ENCODE measurements at places on chromosomes 2 and 18.

- DNase-seq = no peak
Measured at GRCh38 chr2:129695496-129695895, 284.0 kb upstream of the RAB6C start.

GRCh38 chr2:73110168-73111072 is 2.3 kb downstream of the RAB11FIP5 start:
- no peak for DNase-seq

DNA sequence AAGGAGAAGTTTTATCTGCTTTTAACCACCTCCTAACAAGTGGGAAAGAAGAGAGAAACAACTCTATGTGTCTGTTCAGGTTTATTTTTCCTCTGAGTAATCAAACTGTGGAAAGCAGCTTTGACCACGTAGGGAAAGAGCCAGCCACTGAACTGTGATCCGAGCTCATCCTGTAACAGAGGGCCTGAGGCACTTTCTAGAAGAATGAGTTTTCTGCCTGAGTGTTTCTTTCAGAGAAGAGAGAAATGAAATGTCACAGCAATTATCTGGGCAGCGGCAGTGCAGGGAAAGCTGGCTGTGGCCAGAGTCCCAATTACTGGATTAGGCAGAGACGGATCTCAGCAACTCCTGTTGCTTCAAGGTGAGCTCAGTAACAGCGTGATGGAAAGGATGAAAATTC is 151.9 kb downstream of the CD226 start:
- no peak for DNase-seq

DNA sequence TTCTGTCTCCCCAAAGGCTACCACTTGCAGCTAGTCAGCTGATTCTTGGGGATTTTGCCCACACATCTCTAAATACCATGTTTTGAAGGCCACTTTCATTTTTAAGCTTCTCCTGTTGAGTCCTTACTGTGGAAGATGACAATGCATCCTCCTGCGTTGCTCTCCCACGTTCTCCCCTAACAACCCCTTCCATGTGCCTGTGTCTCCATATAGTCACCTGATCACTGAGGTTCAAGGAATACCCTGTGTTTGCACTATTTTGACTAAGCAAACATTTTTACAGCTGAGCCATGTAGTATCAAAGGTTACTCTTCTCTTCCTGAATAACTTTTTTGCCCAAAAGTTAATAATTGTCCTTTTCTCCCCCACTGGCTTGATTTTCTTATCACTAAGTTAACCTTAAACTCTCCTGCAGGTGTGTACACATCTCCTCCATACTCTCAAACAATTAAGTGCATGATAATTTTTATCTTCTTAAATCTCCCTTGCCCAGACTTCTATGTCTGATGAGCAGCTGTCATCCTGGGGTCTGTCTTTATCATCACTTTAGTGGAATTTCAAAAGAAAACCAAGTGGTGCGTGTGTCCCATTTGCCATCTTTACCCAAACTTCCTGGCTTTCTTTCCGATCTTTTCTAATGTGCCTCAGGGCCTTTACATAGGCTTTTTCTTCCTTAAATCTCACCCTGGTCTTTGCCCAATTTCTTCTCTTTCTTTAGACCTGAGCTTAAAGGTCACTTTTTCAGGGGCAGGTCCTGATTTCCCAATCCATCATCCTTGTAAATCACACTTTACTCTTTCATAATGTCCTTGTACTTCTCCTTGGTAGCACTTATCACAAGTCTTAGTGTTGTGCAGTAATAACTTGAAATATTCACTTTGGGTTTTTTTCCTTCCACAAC is 85.2 kb upstream of the SPATS2L start:
- DNase-seq = no peak

DNA sequence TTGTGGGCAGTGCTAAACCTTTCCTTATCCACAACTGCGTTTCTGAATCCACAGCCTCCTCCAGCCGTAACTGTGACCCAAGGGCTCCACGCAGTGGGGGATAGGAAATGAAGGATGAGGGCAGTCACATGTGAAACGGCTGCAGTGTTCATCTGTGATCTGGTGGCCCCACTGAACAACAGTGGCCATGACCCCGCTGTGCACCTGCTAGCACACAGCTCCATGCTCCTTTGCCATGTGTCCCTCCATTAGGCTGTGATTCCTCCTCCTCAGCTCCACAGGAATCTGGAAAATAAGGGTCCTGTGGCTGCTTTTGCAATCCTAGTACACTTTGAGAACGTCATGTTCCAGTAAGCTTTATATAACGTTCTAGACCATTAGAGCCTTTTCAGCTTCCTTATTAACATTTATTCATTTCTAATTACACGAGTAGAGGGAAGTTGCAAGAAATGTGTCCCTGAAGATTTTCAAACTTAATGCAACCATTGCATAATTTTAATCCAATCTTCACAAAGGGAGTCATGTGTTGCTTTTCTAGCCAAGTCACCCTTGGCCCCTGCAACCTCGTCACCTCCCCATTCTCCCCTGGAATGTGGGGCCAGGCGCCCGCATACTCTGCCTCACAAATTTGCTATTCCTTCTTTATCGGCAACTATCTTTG is 7.1 kb upstream of the NAPG start:
- DNase-seq = no peak

- no peak for DNase-seq
Measured at GRCh38 chr2:37379881-37380296, 35.5 kb downstream of the QPCT start.

GRCh38 chr2:27701676-27702075 is 38.0 kb downstream of the SLC4A1AP start:
- no peak for DNase-seq

GRCh38 chr18:34978953-34979608 is 62.1 kb upstream of the MAPRE2 start:
- DNase-seq = peak; percentile 35

- DNase-seq = no peak
Measured at GRCh38 chr2:61693744-61694143, 155.6 kb upstream of the XPO1 start.

GRCh38 chr18:12628706-12629702 is 28.9 kb downstream of the SPIRE1 start:
- DNase-seq = no peak

- DNase-seq = no peak
Measured at GRCh38 chr2:190107409-190107808, 44.9 kb upstream of the MSTN start.

GRCh38 chr18:67241299-67241698 is 275.2 kb downstream of the DSEL start:
- no peak for DNase-seq

DNA sequence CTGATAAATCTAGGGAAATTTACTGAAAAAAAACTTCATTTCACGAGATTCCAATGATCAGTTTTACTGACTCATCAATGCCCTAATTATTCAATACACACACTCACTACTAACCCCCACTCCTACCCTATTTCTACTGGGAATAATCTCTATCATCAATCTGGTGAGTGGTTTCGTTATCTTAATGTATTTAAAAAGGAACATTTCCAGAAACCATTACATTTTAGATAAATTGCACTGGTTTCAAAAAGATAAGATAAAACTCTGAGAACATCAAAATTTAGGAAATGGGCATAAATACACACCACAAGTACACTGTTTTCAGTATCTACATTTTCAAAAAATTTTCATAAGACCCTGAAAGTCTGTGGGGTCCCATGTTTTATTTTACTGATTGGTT is 471.4 kb upstream of the PKDCC start:
- no peak for DNase-seq

DNA sequence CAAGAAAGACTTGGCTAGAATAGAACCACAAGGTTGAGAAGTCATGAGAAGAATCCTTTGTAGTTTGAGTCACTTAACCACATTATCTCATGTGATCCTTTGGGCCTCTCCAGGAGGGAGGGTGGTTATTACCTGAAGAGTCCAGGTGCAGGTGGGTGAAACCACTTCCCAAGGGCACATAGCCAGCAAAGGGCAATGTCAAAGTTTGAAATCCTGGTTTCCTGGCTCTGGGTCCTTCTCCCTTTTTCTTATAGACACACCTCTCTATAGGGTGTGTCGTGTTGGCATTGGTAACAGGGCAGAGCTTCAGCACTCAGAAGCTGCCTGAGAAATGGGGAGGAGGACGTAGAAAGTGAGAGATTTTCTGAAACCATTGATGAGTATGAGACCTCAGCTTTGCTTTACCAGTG is 137.9 kb downstream of the MGAT5 start:
- no peak for DNase-seq

GRCh38 chr2:238136820-238137537 is 1.5 kb upstream of the KLHL30 start:
- DNase-seq = no peak

- DNase-seq = no peak
Measured at GRCh38 chr18:62170857-62171256, 16.0 kb downstream of the PIGN start.

DNA sequence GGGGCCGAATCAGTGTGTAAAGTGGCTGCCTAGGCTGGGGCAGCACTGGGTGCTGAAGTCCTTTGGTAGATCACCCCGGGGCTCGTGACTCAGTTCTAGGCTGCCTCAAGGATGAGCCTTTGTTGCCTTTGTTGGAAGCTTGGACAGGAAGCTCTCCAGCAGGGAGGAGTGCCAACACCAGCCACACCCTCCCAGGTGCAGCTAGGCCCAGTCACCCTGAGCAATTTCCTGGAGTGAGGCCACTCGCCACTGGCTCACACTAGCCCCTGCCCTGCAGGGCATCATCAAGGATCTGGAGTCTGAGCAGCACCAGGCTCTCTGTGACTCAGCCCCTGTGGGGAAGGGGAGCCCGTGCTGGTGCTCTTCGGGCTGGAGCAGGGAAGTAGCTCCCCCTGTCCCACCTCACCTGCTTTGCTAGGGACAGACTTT is 6.7 kb upstream of the SDC1 start:
- no peak for DNase-seq

GRCh38 chr2:10335046-10335840 is 32.5 kb downstream of the HPCAL1 start:
- DNase-seq = no peak

GRCh38 chr2:225998116-225998515 is 598.6 kb downstream of the NYAP2 start:
- DNase-seq = no peak

DNA sequence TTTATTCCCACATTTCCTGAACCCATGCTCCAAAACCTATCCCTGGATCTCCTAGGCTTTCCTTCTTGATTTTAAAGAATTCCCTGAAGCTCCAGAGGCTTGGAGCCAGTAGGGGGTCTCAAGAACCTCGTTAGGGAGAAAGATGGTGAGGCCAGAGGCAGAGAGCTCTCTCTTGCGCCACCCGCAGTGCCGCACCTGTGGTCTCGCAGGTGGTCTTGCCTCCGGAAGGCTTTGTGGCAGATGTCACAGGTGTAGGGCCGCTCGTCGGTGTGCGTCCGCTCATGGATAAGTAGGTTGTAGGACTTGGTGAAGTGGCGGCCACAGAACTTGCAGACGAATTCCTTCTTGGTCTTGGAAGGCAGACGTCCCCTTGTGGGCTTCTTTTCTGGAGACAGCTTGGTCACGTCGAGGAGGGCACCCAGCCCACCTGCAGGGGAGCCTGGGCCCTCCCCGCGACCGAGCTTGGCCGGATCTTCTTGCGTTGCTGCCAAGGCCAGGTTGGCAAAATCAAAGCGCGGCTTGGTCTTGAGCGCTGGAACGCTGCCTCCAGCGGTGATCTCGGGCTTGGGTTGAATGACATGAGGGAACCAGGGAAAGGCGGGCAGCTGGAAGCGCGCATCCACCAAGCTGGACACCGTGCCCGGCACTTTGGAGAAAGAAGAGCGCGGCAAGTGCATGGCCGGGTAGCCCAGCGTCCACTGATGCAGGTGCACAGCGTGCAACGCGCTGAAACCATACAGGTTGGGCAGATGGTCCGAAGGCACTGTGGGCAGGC is 5.3 kb downstream of the OSR1 start:
- DNase-seq = no peak

- DNase-seq = no peak
Measured at GRCh38 chr18:21054252-21054821, 57.3 kb downstream of the ROCK1 start.

DNA sequence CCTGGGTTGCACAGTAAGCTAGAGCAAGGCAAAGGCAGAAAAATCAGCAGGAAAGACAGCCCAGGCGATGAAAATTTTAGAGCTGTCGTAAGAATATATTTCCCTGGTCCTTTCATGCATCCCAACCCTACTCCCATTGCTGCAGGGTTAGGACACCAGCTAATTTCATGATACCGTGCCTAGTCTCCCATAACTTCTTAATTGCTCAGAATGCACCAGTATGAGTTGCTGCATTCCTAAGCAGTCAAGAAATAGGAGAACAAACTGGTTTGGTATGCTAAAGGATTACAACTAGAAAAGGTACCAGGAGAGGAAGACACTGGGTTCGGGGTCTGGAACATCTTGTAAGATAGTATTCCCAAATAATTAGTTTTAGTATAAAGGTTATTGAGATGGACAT is 269.4 kb upstream of the NRXN1 start:
- DNase-seq = no peak

DNA sequence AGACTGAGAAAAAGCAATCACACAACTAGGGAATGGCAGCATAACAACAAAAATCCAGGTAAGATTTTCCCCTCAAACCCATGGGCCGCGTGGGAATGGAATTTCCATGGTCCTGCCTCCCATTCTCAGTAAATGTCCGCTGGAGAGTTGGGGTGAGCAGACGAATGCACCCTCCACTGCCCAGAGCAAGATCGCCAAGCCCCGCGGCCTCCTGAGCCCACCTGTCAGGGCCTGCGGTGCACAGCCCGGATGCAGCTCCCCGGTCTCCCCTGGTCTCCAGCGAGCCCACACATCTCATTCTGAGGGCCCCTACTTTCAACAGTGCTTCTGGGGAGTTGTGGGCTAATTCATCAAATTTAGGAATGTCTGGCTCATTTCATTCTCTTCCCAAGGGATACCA is 327.4 kb upstream of the HS6ST1 start:
- DNase-seq = no peak

GRCh38 chr2:119820275-119820674 is 60.6 kb downstream of the PTPN4 start:
- DNase-seq = no peak

DNA sequence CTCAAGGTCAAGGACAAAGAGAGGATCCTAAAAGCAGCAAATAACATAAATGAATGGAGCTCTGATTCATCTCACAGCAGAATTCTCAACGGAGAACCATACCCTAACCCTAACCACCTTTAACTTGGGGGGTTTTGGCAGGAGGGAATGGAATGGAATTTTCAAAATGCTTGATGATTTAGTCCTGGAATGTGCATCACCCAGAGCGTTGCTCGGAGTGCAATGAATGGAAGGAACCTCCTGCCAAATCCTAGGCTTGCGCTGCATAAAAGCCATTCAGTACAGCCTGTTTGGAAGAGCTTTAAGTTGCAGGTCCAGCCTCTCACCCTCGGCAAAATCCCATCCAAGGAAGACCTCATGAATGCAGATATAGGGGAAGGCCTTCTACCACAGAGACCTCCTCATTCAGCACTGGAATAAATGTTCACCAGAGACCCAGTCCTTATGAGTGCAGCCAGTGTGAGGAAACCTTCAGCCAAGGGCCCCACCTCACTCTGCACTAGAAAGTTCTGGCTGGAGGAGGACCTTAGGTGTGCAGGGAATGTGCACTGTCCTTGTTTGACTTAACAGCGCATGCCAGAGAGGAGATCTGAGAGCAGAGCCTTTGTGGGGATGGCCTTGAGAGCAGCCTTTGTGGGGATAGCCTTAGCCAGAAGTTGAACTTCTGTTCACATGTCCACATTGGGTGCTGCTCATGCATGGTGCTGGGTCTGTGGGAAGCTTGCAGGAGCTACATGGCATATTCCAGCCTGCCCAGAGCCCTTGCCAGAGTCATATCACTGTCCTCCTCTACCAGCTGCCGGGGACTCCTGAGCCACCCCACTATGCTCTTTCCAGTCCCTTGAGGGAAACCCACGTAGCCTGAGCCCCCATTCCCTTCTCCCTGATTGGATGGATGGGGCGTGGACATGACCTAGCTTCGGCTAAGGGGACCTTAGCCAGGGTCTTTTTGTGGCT is 30.5 kb downstream of the ASB1 start:
- DNase-seq = no peak
